ENCODE measurements at places on chromosomes 12 and 14.

DNA sequence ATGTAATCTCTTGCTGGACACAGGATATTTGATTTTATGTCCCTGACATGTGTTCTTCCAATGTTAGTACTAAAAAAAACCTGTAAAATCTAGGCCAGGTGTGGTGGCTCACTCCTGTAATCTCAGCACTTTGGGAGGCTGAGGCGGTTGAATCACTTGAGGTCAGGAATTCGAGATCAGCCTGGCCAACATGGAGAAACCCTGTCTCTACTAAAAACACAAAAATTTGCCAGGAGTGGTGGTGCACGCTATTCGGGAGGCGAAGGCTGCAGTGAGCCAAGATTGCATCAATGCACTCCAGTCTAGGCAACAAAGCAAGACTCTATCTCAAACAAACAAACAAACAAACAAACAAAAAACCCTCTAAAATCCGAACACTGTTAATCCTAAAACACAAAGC is 68.0 kb downstream of the FERMT2 start:
- DNase-seq = no peak

GRCh38 chr12:79655036-79655435 is 35.7 kb downstream of the PAWR start:
- DNase-seq = no peak

GRCh38 chr12:49489720-49490119 is 49.1 kb upstream of the KCNH3 start:
- DNase-seq = no peak

DNA sequence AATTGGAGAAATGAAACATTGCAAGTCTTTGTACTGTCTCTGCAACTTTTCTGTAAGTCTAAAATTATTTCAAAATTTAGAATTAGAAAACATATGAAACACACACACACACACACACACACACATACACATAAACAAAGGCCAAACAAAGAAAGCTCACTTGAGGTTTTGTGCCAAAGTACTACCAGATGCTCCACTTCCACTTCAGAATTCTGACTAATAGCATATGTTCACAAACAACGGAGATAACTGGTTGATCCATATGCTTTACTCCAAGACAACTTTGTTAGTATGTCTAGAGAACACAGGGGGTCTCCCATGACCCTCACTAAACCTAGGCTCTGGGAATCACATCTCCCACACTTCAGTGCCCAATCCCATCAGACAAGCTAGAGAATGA is 133.8 kb upstream of the CLEC14A start:
- no peak for DNase-seq

DNA sequence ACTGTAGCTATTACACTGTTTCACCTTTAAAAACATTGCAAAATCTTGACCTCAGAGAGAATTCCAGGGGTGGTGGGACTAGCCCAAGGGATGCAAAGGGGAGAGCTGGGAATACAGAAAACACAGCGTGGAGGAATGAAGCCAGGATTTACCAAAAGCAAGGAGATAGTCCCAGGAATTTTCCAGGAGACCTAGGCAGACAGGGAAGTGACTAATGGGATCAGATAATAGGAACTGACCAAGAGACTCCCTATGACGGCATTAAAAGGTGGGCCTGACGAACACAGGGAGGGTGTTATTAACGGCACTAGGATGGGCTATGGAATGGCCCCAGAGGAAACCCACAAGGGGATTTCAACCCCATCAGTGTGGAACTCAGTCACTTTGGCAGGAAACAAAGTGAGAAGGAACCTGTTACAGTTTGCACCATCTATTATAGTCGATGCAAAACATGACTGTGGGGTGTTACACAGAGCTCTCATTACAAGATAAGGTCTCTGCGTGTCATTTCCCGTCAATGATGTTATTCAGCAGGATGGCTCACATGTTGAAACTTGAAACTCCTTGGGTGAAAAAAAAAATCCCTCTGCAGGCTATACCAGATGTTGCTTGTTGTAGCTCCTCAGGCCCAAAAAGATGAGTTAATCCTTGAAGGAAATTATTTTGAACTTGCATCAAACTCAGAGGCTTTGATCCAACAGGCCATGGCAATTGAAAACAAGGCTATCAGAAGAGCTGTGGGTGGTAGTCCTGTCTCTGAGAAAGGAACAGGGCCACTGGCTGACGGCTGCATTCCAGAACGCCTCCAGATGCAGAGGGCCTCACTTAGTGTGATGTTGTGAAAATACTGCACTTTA is 58.7 kb downstream of the DRAM1 start:
- no peak for DNase-seq

GRCh38 chr12:3241621-3242020 is 164.4 kb downstream of the TSPAN9 start:
- no peak for DNase-seq

DNA sequence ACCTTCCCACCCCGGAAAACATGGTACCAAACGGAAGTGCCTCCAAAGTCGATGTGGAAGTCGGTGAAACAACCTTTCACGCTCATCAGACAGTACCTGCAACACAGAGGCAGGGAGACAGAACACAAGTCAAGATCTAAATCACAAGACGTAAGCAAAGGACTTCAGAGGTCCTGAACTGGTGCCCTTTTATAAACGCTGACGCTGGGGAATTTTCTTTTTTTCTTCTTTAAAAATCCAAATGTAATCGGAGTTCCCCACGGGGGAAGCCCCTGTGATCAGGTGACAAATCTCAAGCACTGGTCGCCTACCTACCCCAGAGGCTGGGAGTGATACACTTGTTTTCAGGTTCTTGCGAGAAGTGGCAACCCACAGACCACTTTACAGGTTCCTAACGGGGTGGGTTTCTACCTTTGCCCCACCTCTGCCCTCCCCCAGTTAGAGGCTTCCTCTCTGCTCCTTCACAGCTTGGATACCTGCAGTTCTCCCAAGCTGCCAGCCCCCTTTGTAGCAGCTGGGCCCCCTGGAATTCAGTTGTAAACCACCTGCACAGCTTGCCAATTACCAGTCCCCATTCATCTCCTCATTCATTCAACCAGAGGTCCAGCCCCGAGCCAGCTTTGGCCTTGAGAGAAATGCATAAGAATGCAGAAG is 46.2 kb downstream of the KDM2B start:
- no peak for DNase-seq

- no peak for DNase-seq
These were observed 41.2 kb downstream of the PHLDA1 start for GRCh38 chr12:75990189-75990912.

DNA sequence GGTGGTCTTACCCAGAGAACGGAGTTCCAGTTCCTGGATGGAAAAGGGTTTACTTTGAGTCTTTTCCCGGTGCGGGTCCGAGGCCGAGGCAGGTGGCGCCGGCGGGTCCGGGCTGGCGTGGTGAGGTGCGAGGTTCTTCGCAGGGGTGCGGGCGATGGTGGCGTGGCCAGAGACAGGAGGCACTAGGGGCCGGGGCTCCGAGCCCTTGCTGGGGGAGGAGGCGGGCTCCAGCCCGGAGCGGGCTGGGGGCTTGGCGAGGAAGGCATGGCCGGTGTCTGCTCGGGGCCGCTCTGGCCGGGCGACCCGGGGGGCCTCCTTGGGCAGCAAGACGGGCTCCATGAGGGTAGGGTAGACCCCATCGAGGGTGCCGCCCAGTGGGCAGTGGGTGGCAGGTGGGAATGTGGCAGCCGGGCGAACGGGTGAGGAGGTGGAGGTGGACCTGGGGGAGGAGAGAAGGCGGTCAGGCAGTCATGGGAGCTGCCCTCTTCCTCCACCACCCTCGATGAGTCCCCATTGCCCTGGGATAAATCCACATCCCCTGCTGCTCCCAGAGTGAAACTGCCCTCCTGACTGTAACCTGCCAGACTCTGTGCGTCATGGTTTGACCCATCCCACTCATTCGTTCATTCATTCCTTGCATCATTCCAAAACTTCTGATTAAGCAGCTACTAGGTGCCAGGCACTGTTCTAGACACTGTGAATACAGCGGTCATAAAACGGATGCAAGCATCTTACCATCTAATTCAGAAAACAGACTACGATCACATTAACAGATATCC is 42.0 kb downstream of the RFLNA start:
- no peak for DNase-seq

DNA sequence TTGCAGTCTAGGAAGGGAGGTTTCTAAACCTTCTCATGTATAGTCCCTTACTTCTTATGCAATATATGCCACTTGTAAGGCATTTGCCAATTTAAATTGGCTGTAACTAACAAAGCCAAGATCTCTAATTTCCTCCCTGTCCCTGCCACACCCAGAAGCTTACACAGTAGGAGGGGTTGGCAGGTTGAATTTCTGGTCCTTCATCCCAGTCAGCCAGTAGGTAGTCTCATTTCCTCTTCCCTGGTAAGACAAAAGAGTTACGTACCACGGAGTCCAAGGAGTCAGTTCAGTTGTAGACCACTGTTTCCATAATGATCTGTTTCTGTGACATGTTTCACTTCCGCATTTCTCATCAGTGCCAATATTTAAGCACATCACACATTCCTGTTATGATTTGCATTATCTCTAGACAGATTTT is 47.0 kb upstream of the PLBD1 start:
- no peak for DNase-seq

DNA sequence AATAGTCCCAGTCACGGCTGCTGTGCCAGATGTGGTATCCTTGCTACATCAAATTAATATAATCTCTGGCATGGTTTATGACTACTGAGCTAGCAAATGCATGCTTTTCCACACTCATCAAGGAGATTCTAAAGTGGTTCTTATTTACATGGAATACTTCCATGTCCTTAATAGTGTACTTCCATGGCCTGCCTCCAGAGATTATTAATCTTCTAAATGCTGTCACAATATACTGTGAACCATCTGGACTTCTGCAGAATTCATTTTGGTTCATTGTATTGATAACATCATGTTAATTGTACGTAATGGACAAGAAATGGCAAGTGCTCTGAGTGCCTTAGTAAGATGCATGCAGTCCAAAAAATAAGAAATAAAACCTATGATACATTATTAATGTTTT is 230.8 kb downstream of the NUAK1 start:
- no peak for DNase-seq

GRCh38 chr12:91249054-91249453 is 66.4 kb upstream of the DCN start:
- no peak for DNase-seq

DNA sequence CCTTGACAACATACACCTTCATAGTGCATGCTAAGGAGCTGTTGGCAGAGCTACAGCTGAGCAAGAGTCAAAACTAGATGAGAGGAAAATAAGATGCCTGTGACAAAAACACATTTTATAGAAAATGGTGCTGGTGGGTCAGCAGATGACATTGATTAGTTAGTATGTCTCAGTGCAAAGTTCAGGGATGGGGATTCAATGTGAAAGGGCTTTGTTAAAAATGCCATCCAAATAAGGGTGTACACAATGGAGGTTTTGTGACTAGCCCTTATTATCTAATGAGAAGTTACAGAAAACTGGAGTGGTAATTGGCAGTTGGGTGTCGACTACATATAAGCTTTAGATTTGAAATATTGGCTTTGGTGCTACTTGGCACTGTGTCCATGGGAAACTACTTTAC is 169.0 kb downstream of the MON2 start:
- no peak for DNase-seq

GRCh38 chr12:92096346-92097136 is 49.1 kb downstream of the BTG1 start:
- no peak for DNase-seq

DNA sequence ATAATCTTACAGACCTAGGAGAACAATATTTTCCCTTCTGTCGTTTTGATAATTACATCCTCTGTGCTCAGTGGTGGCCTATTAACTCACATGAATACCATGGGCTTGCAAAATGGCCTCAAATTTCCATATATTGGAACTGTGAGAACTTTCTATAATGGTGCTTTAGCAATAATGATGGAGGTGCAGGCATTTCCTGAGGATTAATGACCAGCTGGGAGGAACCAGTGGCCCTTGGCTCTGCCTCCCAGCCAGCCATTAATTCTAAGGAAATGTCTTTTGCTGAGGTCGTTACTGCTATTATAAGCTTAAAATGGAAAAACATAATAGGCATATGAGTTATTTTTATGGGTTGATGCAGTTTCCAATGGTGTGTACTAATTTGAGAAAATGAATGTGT is 33.6 kb downstream of the HMGA2 start:
- no peak for DNase-seq

- DNase-seq = no peak
These were observed 180.2 kb downstream of the ACSS3 start for GRCh38 chr12:81257947-81258551.

- no peak for DNase-seq
These were observed 1.1 kb downstream of the ARHGAP5 start for GRCh38 chr14:32078023-32078857.

DNA sequence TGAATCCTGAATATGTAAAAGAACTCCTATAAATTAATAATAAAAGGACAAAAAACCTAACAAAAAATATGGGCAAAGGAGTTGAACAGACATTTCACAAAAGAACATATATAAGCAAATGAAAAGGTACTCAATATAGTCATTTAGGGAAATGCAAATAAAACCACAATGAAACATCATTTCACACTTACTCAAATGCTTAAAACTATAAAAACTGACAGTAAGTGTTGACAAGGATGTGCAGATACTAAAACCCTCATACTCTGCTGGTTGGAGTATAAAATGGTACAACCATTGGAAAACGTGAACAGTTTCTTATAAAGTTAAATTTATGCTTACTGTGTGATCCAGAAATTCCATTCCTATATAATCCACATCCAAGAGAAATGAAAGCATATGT is 247.1 kb downstream of the GXYLT1 start:
- DNase-seq = no peak
